ENCODE measurements at places on chromosomes 1 and 21. TPM values are rescaled to one million over a fixed set of nuclear protein-coding genes. Genes with fewer than 3 reads are reported as not detected.

Gene LCE2A
- not detected for total RNA-seq

Gene FCER1G
- total RNA-seq = 0.49 TPM

Gene KCNE2
- total RNA-seq = not detected

Gene POU2F1
- total RNA-seq = 19.0 TPM

Gene PIP5K1A
- 60.1 TPM for total RNA-seq

Gene ARID4B
- 6.6 TPM for total RNA-seq

Gene ANGPTL1
- not detected for total RNA-seq

Gene LMX1A
- not detected for total RNA-seq

Gene SLC45A3
- 4.4 TPM for total RNA-seq

Gene HLX
- not detected for total RNA-seq

Gene CALML6
- total RNA-seq = not detected

Gene CELA2B
- not detected for total RNA-seq

Data from G401 (cell line).